Karpas-422 (cell line): ENCODE measurements at places on chromosomes 13 and 19.

DNA sequence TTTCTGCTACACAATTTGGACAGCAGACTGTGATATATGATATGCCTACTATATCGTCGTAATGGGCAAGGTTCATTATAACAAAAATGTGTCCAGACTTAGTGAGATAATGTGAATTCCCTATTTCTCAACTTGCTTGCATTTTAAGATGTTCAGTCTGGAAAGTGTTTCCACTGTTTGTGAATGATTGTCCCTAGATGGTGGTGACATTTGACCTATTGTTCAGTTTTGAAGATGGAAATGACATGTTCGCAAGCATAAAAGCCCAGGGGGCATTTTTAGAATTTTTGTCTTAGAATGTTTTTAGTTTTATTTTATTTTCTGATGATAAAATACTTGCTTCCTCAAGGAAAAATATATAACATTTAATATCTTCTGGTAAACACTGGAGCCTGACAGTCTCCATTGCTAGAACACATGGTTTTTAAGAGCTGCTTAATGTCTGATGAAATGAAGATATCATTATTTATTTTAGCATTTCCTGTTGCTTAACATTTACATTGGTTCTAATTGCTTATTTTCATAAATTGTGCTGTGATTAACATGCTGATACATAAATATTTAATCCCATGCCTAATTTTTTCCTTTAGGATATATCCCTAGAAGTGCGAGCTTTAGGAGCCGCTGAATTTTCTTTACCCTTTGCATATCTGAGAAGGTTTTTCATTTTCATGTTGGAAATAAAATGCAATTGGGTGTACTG lies 27.1 kb downstream of the MBNL2 start:
- no peak for DNase-seq

- DNase-seq = no peak
Measured at GRCh38 chr13:35225582-35225981, 250.9 kb downstream of the MAB21L1 start.

GRCh38 chr13:36629057-36629385 lies 44.8 kb upstream of the SERTM1 start:
- no peak for DNase-seq

DNA sequence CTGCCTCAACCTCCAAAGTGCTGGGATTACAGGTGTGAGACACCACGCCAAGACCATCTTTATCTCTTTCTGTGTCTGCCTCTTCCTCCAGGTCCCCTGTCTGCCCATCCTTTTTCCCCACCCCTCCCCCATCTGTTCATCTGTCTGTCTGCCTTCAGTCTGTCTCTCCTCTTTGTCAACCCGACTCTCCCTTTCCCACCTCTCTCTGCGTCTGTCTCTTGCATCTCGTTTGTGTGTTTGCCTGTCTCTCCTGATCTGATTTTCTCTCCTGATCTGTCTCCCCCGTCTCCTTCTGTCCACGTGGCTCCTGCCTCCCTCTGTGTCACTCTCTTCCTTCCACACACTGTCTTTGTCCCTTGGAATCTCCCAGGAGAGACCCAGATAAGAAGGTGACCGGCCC lies 10.0 kb downstream of the VASP start:
- no peak for DNase-seq

DNA sequence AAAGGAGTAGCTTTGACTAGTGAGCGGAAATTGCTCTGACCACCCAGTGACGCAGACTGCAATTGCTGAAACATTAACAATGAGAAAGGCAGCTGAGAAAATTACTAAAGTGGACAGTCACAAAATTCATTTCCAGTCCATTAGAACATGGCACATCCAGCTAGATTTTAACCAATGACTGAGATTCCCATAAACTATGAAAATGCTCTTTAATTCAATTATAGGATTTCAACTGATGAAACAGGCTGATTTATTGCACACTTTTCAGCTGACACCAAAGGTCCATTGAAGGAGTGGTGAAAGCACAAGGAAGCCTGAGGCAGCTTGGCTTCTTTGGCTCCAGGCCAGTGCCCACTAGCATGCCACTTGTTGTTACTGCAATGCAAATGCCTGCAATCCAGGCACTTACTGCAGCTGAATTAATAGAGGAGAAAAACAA lies 933.4 kb downstream of the SLITRK6 start:
- DNase-seq = no peak

DNA sequence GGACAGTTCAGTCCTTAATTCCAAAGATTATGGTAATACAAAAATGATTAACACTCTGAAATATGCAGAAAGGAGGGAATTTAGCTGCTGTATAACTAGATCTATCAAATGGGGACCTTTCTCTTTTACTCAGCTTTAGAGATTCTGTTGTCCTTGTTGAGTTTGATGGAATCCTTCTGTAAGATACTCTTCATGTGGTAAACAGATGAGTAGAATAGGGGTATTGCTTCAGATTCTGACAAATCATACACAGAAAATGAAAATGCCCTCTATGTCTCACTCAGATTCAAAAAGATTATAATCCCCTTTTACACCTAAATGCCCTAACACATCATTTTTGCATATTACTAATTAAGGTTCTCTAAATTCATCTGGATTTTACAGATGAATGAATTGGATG lies 50.7 kb downstream of the ARHGAP35 start:
- no peak for DNase-seq

DNA sequence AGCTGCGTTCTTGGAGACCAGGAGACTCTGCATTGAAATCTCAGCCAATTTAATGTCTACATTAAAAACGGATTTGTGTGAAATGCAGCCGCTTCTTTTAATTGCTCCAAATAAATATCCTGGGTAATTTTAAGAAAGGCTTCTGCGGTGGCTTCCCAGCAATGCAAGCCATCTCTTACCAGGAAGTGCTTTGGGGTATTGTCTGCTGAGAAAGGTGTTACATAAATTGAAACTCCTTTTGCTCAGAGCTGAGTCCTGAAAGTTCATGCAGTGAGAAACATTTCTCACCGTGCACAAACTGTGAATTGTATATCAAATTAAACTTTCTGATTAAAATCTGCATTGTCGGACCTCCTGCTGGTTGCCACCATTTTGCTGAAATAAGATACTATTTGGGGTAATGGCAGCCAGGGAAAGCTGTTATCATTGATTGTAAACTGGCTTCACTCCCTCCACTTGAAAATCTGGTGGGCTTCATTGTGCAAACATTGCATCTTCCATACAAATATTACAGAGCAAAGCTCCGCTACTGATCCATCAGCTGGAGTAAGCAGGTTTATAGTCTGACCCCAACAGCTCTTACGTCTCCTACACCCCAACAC lies 59.5 kb downstream of the ZIC5 start:
- no peak for DNase-seq

GRCh38 chr13:68473834-68474326 lies 1243.7 kb upstream of the PCDH9 start:
- DNase-seq = no peak

DNA sequence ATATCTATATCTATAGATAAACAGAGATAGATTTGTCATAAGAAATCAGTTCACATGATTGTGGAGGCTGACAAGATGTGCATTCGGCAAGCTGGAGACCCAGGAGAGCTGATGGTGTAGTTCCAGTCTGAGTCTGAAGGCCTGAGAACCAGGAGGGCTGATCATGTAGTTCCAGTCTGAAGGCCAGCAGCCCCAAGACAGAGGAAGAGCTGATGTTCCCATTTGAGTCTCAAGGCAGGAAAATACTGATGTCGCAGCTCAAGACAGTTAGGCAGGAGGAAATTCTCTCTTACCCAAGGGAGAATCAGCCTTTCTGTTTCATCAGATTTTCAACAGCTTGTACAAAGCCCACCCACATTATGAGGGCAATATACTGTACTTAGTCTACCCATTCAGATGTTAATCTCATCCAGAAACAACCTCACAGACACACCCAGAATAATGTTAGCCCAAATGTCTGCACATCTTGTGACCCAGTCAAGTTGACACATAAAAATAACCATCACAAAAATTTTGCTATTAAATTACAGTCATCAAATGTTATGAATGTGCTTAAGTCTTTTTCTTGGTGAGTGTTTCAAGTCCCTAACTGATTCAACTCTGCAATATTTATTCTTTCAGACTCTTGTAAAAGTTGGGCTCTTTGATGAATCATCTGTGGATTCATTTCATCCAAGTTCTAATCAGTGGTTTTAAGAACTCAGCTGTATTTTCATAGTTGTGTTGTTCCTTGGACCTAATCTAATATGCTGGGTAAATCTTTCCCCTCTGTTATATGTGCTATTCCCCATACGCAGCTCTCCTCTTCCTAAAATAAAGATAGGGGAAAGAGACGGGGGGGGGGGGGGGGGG lies 22.7 kb upstream of the LRCH1 start:
- DNase-seq = no peak

DNA sequence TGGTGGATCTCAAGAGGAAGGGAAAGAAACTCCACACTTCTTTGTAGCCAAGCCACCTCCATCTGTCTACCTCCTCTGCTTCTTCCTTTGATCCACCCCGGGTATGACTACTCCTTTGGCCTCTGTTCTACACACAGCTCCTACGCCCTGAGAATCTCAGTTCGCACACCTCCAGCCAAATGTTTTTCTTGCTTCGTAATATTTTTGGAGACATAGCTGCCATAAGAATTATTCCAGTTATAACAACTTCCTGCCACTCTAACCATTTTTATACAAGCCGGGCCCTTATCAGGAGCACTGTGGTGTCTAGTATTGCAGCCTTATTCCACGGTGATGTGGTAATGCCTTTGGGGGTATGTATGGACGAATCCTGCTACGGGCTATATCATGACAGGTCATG lies 126.7 kb downstream of the STARD13 start:
- no peak for DNase-seq

DNA sequence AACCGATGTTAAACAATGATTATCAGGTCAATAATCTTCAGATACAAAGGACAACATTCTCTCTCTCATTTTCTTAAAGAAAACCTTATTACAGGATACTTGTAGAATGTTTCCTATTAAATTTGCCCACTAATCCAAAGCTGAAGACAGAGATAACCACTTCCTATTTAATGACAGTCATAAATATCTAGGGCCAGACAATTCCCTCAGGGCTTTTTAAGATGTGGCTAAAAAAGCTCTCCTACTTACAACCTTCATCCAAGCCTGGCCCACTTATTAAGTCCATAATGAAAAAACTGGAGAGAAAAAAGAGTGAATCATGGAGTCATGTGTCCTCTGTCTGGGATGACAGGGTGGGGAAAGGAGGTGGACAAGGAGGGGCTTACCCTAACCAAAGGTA lies 235.9 kb downstream of the KLF12 start:
- no peak for DNase-seq

GRCh38 chr13:111941845-111942447 lies 125.0 kb upstream of the SOX1 start:
- DNase-seq = no peak

GRCh38 chr13:98801626-98802418 lies 49.4 kb upstream of the SLC15A1 start:
- DNase-seq = no peak

GRCh38 chr19:38298821-38299680 lies 5.0 kb upstream of the C19orf33 start:
- DNase-seq = no peak

GRCh38 chr13:99380921-99381645 lies 73.9 kb upstream of the GPR183 start:
- no peak for DNase-seq

DNA sequence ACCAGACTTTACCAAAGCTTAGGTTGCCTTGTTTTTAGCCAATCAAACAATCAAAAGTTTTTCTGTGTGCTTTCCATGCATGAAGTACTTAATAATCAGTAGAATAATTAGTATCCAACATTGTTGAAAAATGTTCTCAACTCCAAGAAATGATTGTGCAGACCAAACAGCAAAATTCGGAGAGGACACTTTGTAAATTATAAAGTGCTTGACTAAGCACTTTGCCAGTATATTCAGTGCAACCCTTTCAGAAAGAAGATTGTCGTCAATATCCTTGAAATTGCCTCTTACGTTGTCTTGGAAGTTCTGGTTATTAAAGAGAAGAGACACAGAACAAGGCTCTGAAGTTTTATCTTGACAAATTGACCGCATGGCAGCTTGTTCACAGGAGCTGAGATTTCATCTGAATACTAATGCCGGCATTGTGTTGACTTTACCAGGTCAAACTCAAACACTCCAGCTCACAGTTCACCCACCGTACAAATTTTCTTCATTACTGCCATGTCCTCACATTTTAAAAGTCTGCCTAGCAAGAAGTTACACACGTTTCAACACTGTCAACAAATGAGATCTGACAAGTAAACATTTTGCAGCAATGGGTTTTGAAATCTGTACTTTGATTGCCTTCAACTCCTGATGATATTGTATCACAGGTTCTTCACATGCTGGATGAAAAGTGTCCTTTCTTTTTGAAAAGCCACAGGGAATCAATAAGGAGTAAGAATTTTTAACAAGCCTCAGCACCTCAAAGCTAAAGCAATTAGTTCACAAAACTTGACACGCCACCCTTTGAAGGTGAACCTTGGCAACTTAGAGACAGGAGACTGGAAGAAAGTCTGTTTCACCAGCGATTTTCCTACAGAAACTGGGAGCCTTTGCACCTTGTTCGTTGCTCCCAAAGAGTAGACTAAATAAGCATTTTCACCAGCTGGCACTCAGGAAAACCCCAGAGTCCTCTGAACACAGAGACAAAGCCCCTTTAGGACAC lies 150.9 kb downstream of the RFC3 start:
- DNase-seq = no peak

DNA sequence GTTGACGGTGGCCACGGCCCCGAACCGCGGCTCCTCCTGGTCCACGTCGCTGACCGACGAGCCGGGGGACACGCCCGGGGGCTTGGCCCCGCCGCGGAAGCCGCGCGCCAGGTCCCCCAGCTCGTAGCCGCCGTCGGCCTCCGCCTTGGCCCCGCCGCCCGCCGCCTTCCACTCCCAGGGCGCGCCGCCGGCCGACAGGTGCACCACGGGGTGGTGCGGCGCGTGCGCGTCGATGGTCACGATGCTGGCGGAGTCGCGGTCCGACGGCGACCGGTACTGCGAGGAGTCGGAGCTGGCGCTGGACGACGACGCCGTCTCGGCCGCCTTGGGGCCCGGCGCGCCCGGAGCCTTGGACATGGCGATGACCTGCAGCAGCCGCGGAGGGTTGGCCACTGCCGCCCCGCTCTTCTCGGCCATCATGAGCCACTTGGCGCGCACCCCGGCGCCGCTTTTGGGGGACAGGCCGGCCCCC lies 9.0 kb downstream of the PLPPR3 start:
- DNase-seq = no peak

DNA sequence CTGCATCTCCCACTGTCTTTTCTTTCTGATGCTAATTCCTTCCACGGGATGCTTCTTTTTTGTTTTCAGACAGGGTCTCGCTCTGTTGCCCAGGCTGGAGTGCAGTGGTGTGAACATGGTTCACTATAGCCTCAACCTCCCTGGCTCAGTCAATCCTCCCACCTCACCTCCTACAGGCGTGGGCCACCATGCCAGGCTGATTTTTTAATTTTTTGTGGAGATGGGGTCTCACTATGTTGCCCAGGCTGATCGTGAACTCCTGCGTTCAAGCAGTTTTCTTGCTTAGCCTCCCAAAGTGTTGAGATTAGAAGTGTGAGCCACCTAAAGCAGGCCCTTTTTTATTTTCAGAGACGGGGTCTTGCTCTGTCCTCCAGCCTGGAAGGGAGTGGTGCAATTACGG lies 4.8 kb downstream of the GYS1 start:
- no peak for DNase-seq
